ENCODE measurements at places on chromosomes 6 and 20.
A peak's percentile ranks its signal among the peaks of the same experiment; 100 is the strongest.

DNA sequence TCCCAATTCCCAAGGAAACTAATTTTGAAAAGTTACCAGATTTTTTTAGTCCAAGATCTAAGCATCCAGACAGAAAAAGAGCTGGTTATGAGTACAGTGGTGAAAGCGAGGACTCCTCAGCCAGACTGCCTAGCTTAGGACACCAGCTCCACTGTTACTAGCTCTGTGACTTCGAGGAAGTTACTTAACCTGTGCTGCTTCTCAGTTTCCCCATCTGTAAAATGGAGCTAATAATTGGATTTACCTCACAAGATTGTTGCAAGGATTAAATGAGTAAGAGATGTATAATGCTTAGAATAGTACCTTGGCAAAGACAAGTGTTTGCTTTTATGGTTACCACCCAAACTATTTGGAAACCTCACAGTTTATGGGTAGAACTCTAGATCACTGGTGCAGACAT is 1.1 kb downstream of the NT5DC1 start:
- no peak for DNase-seq

DNA sequence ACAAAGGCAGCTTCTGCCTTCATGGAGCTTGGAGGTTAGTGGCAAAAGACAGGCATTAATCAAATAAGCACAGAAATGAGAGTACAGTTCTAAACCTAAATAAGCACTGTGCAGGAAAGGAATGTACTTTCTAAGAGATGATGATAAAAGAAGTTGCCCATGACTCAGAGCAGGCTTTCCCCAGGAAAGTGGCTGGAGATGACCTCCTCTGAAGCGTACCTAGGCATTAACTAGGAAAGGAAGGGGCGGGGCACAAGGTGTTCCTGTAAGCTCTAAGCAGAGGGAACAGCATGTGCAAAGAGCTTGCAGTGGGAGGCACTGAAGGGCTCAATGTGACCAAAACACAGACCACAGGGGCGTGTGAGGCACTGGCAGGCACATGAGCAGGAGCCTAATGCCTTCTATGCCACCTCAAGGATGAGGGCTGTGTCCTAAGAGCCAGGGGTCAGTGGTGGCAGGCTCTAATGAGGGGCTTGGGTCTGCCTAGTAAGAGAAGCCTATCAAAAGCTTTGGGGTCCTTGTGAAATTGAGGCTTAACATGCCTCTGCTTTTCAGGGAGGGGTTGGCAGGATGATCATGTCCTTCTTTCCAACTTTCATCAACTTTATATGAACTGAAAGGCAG is 4.9 kb downstream of the SSTR4 start:
- DNase-seq, result no peak

DNA sequence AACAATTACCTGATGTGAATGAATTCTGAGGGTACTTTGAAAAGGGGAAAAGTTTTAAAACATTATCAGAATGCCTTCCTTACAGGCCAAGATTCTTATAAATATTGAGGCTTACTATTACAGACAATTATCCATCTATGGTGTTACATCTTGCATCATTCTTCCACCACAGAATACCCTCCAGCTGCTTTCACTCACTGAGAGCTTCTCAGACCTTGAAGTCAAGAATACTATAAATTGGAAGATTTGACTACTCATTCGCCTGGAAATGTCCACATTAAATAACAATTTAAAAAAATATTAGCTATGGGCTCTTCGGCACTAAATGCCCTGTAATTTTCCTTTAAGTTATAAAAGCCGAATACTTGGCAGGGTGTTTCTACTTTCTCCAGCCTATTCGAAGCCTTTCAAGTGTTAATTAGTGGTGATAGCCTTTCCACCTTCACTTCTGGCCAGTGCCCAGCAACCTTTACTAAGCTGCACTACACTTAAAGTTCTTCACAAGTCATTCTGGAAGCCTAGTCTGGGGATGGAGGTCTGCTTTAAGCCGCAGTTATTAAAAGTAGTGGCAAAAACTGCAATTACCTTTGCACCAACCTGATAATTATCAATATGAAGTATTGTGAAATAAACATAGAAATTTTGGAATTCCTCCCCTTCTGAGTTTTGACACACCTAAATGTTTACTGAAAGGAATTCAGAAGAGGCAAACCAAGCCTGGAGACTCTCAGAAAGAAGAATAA is 100.9 kb downstream of the BMP5 start:
- DNase-seq, result no peak

GRCh38 chr6:1477432-1478090 is 88.2 kb downstream of the FOXF2 start:
- DNase-seq, result no peak

GRCh38 chr20:24935766-24936525 is 13.1 kb upstream of the CST7 start:
- no peak for DNase-seq

- no peak for DNase-seq
Measured at GRCh38 chr6:47308198-47308517, 1.5 kb downstream of the TNFRSF21 start.

GRCh38 chr20:38842026-38842425 is 36.5 kb downstream of the PPP1R16B start:
- no peak for DNase-seq

DNA sequence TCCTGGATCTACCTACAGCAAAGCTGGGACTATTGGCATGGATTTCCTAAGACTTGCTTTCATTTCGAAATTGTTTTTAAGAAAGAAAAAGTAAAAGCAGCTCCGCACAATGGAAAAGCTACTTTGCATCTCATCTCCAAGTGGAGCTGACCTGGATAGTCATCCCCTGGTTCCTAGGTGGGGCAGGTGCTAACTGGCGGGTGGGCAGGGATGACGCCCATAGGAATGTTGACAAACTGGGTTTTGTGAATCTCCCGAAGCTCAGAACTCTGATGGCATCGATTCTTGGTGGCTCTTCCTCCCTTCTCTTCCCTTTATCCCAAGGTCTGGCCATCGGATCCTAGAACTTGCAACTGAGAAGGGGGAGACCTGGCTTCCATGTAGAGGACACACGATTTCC is 12.4 kb upstream of the EZR start:
- DNase-seq, result no peak

DNA sequence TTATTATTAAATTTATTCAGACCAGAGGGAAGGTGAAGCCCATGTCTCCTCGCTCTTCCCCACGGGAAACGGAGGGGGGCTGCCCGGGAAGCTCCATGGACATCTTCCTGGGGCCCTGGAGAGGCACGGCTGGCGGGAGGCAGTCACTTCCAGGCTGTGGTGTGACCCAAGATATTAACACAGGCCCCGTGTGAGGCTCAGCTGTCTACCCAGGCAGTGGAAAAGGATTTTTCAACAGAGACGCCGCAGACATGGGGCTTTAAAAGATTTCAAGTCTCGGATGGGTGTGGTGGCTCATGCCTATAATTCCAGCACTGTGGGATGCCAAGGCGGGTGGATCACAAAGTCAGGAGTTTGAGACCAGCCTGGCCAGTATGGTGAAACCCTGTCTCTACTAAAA is 117.9 kb downstream of the ERMARD start:
- no peak for DNase-seq

DNA sequence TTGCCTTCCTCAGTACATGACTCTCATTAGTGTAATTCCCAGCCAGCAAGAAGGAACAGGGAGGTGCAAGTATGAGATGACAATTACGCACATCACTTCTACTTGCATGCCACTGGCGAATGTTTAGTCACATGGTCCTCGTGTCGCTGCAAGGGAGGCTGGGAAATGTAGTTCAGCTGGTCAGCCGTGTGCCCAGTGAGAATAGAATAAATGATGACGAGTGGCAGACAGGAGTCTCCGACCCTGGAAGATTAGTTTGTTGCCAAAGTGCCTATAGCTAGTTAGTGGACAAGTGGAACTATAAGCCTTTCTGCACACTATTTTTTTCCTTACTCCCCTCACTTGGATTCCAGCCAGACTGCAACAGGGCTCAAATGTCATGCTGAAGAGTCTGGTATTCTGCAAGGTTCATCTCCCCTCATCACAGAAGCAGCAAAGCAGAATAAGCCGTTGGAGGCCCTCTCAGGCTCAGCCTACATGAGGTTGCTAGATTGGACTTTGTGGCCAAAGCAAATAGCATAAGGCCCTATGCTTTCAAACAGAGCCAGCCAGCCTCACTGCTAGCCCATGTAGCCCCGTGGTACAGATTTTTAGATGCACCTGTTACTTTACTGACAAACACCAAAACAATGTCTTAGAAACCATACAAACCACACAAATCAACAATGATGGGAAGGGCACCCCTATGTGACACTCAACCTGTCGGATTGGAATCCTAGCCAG is 9.7 kb downstream of the LINC00237 start:
- DNase-seq, result no peak

GRCh38 chr6:137542713-137543112 is 48.5 kb upstream of the OLIG3 start:
- DNase-seq, result no peak

GRCh38 chr6:63734923-63735322 is 99.3 kb downstream of the PHF3 start:
- no peak for DNase-seq

DNA sequence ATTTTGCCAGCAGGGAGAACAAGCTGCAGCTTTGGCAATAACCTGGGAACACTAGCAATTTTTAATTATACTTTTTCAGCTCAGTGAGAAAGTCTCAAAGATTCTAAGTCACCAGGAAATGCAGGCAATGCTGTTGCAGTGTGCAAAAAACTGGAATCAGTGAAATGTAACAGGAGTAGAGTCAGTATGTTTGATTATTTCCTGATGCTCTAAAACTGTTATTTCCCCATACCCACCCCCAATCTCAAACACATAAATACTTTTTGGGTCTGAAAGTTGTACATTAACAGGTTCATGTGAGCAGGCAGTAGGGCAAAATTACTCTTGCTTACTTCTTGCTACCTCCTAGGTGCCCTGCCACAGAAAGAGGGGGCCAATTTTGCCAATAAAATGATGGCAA is 65.4 kb upstream of the BEND6 start:
- no peak for DNase-seq

GRCh38 chr6:144581812-144582537 is 296.8 kb downstream of the UTRN start:
- no peak for DNase-seq

DNA sequence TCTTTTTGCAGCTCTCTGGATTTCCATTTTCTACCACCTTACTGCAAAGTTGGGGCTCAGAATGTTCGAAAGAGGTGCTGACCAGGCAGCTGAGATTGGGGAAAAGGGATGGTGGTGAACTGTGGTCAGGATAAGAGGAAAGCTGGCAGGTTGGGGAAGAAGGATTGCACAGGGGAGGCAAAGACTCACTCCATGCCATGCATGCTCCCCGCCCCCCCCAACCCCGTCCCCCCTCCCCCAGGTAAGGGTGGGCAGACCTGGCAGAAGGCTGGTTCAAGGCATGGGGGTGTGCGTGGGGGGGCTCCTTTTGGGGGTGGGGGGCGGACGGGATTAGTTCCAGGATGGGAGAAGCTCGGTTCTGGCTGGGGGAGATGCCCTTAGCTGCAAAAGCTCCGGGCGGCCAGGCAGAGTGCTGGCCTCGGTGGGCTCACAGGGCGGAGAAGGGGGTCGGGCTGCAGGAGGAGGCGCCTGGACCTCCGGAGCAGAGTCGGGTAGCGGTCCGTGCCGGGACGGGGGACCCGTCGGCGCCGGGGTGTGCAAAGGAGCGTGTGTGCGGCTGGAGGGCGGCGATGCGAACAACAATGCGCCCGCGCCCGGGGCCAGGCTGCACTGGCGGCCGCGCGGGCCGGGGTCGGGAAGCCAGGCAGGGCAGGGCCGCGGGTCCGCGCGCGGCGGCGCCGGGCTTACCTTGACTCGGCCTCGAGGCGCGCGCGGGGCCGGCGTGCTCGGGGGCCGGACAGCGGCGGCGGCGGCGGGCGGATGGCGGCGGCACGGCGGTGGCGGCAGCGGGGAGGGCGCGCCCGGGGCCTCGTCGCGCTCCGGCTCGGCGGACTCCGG is 880 bp downstream of the ADNP start:
- DNase-seq, result peak; percentile 63

GRCh38 chr6:34412016-34412415 is 13.9 kb downstream of the RPS10 start:
- DNase-seq, result no peak

DNA sequence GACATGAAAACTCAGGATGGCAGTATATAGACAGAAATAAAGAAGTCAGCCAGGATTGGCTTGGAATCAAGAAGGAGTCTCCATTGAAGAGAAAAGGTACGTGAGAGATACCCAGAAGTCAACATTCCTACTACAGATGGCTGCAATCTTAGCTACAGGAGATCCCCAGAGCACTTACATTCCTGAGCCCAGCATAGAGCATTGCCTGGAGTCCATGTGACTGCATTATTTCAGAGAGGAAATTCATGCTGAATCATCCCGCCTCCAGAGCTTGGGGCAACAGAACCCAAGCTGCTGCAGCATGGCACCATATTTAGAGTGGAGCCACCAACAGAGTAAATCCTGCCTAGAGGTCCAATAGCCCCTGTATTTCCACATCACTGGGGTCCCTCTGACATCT is 125.0 kb upstream of the GRIK2 start:
- DNase-seq, result no peak

- peak; percentile 89 for DNase-seq
Measured at GRCh38 chr6:165662749-165663376, at the start of gene PDE10A. Gene PDE10A, minus strand, starts transcription at chr6:165663241. Its CDS starts 430 bp downstream, at chr6:165662811.

GRCh38 chr6:43491750-43492661 is 14.6 kb downstream of the TJAP1 start:
- DNase-seq, result peak; percentile 90

- DNase-seq, result no peak
Measured at GRCh38 chr20:44900231-44900854, 9.5 kb upstream of the PABPC1L start.
